Stimulated activated CD4-positive, alpha-beta T cell treated with anti-CD3 and anti-CD28 coated beads, Interleukin-12 subunit alpha, Interleukin-12 subunit beta, amount 100 ng/mL, for 4 hours (primary cell): ENCODE measurements at places on chromosomes 6 and 20.

- DNase-seq, result no peak
These were observed 47.8 kb downstream of the JARID2 start for GRCh38 chr6:15293674-15294073.

DNA sequence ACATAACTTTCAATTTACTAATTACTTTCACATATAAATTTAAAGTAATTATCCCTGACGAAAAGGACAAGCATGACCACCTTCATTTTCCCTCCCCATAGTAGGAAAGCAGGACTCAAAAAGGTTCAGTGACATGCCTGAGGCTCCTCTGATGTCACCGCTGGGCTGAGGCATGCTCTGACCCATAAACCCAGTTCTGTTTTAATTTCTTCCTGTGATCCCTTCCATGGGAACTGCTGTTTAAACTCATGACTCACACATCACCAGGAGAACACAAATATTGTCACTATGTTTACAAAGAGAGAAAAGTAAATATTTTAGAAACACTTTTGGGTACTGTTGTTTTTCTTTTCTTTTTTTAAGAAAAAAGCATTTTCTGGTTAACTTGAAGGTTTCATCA lies 38.0 kb upstream of the NR2E1 start:
- no peak for DNase-seq

- DNase-seq, result no peak
These were observed 61.5 kb downstream of the EDN1 start for GRCh38 chr6:12351672-12352071.

GRCh38 chr6:127206531-127207095 lies 60.1 kb upstream of the RNF146 start:
- DNase-seq, result no peak

- no peak for DNase-seq
These were observed 449.8 kb downstream of the HACE1 start for GRCh38 chr6:104409913-104410312.

- DNase-seq, result no peak
These were observed 110.1 kb upstream of the SIM1 start for GRCh38 chr6:100574836-100575235.

GRCh38 chr6:112038268-112038667 lies 15.6 kb upstream of the CCN6 start:
- no peak for DNase-seq

DNA sequence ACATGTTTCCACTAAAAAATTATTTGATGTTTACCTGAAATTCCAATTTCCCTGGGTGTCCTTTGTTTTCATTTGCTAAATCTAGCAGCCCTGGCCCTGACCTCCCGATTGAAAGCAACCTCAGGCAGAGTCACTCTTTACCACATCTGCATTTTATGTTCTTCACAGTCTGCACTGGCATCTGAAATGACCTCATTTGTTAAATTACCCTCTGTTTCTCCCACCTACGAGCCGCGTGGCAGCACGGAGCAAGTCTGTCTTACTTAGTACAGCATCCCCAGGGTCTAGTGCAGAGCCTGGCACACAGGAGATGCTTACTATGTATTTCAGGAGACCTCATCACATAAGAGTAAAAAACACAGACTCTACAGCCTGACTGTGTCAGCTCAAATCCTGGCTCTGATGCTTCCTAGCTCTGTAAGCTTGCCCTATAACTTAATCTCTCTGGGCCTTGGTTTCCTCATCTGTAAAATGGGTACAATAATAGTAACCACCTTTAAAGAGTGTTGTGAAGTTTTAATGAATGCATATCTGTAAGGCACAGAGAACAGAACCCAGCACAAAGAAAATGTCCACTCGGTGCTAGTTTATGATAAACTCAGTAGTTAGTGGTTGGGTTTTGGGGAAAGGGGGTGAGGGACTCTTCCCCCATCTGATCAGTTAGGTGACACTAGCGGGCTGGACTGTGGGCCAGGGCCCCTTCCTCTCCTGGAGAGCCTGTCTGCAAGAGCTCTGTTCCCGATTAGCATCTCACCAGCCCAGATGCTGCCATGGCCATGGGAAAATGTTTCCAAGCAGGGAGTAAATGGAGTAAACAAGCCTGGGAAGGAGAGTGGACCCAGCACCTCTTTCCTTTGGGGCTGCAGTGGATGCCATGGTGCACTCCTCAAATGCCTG lies 88.2 kb downstream of the PREX1 start:
- no peak for DNase-seq

DNA sequence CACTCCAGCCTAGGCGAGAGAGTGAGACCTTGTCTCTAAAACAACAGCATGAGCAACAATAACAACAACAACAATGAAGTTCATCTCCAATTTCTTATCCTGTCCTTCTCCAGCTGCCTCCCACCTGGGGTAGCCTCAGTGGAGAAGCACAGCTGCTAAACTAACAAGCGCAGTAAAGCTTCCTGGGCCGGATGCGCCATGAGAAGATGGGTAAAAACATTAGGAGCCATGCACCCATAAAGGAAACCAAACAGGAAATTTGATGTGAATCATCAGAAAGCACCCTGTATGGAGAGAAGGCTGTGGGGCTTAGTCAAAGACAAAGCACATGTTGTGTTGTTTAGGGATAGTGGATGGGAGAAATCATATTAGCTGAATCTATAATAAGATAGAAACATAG lies 61.1 kb upstream of the CCN6 start:
- DNase-seq, result peak; percentile 33

- DNase-seq, result no peak
These were observed 5.1 kb downstream of the BEND3 start for GRCh38 chr6:107110200-107110599.

- no peak for DNase-seq
These were observed 4.0 kb downstream of the MYLIP start for GRCh38 chr6:16132909-16133308.

- DNase-seq, result no peak
These were observed 99.4 kb upstream of the RAB32 start for GRCh38 chr6:146444189-146444588.

GRCh38 chr20:3459881-3460307 lies 10.9 kb upstream of the ATRN start:
- DNase-seq, result no peak

DNA sequence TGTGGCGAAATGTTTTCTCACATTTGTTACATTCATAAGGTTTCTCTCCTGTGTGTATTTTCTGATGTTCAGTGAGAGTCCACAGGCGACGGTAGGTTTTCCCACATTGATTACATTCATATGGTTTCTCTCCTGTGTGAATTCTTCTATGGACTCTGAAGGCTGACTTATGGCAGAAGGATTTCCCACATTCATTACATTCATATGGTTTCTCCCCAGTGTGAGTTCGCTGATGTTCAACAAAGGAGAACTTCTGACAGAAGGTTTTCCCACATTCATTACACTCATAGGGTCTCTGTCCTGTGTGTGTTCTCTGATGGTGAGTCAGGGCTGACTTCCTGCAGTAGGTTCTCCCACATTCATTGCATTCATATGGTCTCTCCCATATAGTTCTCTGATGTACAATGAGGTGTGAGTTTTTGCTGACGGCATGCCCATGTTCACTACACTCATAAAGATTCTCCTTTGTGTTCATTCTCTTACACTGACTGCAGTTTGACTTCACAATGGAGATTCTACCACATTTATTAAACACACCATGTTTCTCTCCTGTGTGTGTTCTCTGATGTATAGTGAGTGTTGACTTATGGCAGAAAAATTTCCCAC lies 11.9 kb downstream of the ZNF334 start:
- DNase-seq, result no peak

DNA sequence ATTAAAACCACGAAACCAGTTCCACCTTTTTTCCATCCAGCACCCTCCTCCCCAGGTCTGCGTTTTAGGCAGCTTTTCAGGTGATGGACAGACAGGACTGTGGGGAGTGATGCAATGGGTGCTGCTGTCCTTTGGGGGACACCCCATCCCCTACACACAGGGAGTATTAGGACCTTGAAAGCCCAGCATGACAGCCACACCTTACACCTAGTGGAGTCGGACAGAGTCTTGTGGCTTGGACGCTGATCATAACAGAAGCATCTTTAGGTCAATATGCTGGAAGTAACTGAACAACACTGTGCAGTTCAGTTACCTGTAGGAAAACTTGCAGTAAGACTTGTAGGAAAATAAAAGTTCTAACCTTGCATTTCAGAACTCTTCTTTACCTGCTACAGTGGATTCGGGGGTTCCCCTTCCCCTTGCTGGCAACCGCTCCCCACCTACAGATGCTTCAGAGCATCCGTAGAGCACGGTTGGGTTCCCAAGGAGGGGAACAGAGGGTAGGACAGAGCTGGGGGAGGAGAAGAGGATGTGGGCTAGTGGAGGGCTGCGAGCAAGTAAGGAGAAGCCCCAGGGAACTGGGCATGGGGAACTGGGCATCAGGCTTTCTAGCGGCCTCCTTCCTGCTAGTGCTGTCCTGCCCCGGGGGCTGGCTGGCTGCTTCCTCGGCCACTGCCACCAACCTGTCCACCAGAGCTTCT lies 31.7 kb downstream of the PLEKHG1 start:
- DNase-seq, result no peak

DNA sequence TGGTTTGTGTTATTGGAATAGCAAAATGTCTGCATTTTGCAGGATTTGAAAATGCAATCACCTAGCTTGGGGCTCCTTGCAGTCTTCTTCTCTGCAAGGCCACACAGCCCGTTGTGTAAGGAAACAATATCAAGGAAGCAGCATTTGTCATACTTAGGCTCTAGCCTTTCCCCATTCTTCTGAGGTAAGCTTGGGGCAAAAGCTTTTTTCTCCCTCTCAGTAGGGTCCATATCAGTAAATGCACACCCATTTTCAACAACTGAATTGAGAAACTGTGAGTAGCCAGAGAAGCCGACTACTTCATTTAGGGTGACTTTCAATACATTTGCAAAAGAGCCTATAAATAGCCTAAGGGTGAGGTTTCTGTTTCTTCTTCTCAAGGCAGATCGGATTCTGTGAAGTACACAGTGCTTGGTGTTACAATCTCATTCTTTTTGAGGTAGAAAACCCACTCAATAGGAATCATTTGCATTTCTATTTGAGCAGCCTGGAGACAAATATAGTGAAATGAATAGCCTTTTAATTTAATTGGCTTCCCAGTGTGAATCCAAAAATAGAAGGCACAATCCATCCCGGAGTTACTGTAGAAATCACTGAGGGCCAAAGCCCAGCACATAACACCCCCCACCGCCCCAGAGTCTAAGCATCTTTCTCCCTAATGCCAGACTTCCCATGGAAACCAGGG lies 61.8 kb downstream of the BTBD3 start:
- DNase-seq, result no peak

DNA sequence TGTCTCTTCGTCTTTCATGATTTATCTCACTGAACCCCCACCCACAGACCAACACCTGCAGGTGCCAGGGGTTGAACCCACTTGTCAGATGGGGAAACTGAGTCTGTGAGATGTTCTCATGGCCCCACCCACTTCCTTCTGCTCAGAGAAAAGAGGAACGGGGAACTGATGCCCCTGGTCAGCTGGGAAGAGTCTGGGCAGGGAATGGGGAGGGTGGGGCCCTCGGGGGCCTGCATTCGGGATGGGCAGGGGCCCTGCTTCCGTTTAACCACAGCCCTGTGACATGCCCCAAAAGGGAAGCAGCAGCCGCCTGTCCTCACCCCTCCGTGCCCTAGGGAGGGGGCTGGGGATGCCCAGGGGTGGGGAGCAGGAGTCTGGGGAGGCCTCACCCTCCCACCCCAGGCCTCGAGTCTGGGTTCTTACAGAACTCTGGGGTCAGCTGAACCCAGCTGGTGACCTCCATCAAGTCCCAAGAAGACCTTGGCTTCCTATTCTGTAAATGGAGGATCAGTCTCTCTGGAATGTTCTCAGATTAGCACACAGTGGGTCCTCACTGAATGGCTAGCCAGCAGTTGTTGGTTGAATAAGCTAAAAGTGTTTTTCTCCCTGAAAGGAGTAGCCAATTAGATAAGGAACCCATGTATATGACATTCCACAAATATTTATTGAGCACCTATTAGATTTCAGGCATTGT lies 81.5 kb downstream of the CEBPB start:
- no peak for DNase-seq

- DNase-seq, result no peak
These were observed 16.0 kb upstream of the TAAR1 start for GRCh38 chr6:132675002-132675401.

- DNase-seq, result no peak
These were observed 40.5 kb downstream of the SLC22A1 start for GRCh38 chr6:160162030-160162566.

DNA sequence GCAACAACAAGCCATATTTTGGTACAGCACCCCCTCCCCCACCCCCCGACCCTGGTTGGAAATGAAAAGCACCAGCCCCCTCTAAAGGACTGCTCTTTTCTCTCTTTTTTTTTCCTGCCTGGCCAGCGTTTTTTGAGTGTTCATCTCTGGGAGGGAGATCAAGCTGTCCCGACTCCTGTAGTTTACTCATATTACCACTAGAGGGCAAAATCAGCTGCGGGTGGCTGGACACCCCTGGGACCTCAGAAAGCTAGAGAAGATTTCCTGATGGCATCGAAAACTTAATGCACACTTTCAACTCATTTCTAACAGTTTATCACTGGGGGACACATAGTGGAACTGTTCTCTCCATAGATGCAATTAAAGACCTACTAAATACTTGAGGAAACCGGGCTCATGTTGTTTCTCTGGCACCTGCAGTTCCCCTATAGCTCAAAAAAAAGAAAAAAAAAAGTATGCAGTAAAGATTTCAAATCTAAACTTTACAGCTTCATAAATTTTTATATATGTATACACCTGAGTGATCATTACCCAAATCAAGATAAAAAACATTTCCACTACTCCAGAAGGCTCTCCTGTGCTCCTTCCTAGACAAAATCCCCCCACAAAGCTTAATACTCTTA lies 24.4 kb downstream of the CNBD2 start:
- peak; percentile 9 for DNase-seq

GRCh38 chr20:37331060-37331857 lies 14.7 kb upstream of the SRC start:
- DNase-seq, result no peak

- DNase-seq, result no peak
These were observed 136.6 kb upstream of the MCHR2 start for GRCh38 chr6:100130630-100131029.

DNA sequence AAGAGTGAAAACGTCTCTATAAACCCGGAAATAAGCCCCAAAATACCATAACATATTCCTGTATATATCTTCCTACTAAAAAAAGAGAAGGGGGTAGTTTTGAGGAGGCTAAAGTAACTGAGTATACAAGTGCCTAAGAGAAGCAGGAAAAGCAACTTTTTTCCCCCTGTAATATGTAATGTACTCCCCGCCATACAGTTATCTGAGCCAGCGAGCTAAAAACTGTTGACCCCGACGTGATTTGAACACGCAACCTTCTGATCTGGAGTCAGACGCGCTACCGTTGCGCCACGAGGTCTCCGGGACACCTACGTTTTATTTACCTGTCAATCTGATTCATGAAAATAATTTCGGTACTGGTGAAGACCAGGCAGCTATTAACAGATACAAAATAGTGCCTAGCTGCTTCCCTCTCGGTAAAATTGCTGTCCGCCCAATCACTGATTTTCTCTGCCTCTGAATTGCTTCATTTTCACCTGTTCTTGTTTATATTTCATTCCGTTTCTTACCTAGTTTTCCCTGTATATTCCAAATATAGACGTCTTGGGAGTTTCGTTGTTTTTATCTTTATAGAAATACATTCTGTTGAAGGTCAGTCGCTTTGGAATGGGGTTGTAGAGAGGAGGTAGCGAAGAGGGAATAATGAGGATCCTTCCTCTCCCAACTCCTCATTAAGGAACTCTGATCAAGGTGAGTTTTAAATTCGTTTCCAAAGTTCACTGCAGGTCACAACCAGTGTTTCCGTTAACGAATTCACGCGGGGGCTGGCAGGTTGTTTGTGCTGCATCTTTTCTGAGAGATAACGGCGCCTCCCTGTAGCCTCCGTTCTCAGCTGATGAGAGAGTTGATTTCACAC lies 33.6 kb upstream of the BTN3A2 start:
- DNase-seq, result peak; percentile 56

- DNase-seq, result no peak
These were observed 625.1 kb upstream of the IMPG1 start for GRCh38 chr6:76697585-76697984.

- no peak for DNase-seq
These were observed 225.3 kb upstream of the FAM83B start for GRCh38 chr6:54621285-54621684.
